Suppressor macrophage (primary cell): ENCODE measurements at places on chromosomes 5 and 9.

DNA sequence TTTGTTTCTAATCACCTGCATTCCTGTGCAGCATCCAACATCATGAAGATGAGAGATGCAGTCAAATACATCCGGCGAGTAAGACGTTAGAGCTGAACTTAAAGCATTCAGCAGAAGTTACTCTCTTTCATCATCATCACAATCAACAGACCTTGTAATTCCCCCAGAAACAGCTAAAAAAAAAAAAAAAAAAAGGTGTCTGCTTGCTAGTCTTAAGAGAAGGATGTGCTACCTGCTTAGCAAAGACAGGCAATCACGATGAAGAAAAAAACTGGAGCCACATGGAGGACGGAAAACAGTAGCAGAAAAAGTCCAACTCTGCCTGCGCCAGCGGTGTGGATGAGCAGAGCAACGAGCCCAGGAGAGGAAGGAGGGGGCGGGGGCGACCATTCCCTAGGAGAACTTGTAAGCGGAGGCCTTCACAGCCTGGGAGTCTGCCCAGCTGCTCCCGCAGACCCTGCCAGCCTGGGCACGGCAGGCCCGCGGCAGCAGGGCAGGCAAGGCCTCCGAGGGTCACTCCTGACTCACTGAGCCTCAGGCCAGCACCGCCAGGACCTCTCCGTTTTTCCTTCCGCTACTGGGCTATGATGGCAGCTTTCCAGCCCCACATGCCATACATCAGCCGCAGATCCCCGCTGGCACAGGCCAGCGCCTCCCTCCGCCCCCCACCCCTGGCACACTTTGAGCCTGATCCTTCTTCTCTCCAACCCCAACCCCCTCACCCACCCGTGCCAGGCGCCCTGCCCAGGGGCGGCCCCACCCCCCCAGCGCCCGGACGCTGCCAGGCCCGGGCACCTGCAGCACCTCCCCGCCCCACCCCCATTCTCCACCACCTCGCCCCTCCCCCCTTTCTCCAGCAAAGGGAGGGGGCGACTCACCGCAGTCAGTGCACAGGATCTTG lies 1.4 kb downstream of the NRG2 start:
- peak; percentile 38 for DNase-seq

GRCh38 chr5:99331061-99331460 lies 402.3 kb upstream of the CHD1 start:
- no peak for DNase-seq

GRCh38 chr5:168179192-168179593 lies 112.3 kb upstream of the WWC1 start:
- no peak for DNase-seq

DNA sequence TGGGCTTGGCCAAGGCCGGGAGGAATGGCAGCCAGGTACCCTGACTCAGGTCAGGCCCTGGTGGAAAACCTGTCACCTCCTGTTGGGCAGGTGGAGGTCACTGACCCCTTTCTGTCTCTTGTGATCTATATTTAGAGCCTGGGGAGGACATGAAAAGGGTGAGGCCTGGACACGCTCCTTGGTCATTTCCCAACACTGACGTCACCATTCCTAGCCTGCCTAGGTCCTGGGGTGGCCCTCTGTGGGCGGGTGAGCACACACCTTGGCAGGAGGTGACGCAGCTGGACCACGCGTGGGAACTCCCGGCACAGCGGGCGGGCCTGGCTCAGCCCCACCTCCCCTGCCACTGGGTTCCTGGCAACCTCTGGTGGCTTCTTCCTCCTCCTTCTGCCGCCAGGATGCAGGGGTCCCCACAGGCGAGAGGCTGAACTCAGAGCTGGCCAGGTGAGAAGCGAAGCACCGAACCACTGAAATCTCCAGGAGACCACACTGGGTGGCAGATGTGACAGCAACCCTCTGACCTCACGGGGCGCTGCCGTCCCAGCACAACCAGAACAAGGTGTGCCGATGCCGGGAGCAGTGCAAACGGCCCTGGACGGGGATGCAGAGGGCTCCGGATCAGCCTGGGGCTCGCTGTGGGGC lies 6.4 kb upstream of the RALGDS start:
- DNase-seq: no peak

DNA sequence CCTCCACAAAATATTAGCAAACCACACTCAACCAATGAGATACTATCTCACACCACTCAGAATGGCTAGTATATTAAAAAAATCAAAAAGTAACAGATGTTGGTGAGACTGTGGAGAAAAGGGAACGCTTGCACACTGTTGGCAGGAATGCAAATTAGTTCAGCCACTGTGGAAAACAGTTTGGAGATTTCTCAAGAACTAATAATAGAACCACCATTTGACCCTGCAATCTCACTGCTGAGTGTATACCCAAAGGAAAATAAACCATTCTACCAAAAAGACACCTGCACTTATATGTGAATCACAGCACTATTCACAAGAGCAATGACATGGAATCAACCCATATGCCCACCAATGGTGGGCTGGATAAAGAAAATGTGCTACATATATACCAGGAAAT lies 393.5 kb downstream of the PDE4D start:
- no peak for DNase-seq

DNA sequence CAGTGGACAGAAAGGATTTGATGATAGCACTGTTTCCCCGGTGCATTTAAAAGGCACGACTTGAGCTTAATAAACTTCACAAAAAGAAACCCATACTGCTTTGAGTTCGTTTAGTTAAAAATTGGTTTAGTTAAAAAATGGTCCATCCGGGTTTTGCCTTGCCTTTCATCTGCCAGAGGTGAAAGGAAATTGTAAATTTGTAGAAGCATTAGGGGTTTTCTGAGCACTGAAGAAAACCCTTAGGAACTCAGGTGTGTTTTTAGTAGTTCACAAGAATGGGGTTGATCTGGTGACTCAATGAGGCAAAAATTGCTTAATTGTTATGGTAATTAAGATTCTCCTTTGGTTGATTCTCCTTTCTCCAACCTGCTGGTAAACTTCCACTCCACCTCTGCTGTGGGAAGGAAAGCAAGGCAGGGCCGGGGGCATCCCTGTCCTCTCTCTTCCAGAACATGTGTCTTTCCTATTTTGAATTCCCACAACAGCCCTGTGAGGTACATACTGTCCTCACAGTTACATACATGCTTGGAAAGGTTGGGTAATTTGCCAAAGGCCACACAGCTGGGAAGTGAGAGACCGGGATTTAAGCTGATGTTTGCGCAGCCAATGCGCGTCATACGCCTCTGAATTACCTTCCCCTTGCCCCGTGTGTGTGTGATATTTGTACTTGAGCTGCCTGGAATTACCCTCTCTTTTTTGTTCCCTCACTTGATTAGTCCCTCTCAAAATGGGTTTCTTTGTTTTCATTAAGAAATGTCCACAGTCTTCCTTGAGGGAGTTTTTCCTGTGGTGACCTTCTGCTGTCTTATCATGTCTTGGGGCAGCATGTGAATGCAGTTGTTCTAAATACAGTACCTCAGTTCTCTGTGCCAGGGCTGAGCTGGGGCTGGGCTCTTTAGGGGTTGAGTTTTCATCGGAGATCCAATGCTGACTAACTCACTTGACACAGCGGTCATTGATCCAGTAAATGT lies 94.4 kb downstream of the ARHGAP26 start:
- DNase-seq: no peak

GRCh38 chr5:72138943-72139521 lies 31.8 kb downstream of the MAP1B start:
- no peak for DNase-seq
